ENCODE measurements at places on chromosomes 4 and X.

- peak; percentile 86 for DNase-seq
Measured at GRCh38 chr4:136863756-136864155, 668.5 kb downstream of the PCDH18 start.

DNA sequence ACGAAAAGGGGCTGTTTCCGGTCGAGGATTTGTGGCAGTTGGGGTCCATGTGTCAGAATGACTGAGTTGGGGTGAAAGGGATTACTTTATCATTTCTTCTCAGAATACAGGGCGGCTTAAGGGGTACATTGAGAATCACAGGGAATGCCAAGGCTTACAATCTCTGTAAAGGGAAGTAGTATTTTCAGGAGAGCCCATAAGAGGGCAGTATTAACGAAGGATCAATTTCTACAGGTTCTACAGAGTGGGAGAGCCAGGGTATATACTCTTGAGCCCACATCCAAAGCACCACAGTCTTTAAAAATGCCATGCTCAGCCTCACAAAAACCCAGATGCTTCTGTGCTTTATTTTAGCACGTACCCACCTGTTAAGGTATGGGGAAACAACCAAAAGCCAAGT, 67.7 kb upstream of the ZXDA start:
- peak; percentile 9 for DNase-seq

DNA sequence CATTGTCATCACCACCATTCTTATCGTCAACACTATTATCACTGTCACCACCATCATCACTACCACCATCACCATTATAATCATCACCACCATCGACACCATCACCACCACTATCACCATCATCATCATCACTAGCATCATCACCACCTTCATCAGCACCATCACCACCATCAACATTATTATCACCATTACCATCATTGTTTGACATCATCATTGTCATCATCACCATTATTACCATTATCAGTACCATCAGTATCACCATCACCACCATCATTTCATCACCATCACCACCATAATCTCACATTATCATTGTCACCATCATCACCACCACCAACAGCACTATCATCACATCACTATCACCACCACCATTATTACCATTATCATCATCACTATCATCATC, 47.5 kb upstream of the NKX1-1 start:
- DNase-seq, result no peak

DNA sequence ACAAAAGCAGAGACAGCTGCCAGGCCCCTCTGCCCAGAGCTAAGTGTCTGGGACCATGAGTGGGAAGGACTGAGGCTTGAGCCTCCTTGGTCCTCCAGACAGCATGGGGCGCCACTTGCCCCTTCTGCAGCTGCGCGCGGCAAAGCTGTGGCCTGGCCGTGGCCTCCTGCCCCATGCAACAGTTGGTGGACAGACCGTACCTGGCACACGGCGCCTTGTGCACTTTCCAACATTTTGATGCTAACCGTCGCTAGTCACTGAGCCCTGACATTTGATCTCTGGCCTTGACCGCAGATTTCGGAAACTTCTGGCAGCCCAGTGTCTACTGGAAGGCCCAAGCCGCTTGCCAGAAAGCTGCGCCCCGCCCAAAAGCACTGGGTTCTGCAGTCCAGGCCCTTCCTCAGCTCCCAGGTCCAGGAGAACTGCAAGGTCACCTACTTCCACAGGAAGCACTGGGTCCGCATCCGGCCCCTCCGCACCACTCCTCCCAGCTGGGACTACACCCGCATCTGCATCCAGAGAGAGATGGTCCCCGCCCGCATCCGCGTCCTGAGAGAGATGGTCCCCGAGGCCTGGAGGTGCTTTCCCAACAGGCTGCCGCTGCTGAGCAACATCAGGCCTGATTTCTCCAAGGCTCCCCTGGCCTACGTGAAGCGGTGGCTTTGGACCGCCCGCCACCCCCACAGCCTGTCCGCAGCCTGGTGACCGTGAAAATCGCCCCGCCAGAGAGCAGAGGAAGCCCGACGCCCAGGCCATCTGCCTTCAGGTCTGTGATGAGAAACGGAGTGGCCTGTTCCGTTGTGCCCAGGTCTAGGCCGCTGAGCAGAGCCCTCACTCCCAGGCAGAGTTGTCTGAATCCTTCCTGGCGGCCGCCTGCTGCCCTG, 35.3 kb upstream of the CA5B start:
- DNase-seq, result no peak

- peak; percentile 8 for DNase-seq
Measured at GRCh38 chr4:106618956-106619355, 250.4 kb upstream of the GIMD1 start.

DNA sequence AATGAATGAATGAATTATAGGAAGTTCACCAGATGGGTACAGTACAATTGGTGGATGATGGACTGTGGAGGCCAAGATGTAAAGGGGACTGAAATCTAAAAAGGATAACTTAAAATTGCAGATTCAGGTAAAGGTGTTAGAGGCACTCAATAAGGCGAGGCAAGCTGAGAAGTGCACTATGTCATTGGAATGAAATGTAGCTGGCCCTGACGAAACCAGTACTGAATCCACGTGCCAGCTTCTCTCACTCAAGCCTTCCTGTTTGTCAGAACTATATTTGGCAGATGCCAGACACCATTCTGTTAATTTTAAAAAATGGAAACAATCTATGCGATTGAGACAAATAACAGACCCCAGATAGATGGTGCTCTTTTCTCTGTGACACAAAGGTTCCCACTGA, 1039.1 kb upstream of the TENM3 start:
- DNase-seq, result no peak

GRCh38 chr4:85210353-85210752, 243.9 kb upstream of the WDFY3 start:
- DNase-seq, result no peak

GRCh38 chr4:183610033-183610432, 49.0 kb downstream of the RWDD4 start:
- no peak for DNase-seq

GRCh38 chr4:30667919-30668318, 52.2 kb upstream of the PCDH7 start:
- no peak for DNase-seq

Measured in NCI-H82 (cell line).